ENCODE measurements at places on chromosomes 2 and 18.

- DNase-seq = no peak
These were observed 42.6 kb upstream of the RAPGEF4 start for GRCh38 chr2:172693037-172693436.

- DNase-seq = no peak
These were observed 2.5 kb downstream of the MYCN start for GRCh38 chr2:15942711-15943345.

DNA sequence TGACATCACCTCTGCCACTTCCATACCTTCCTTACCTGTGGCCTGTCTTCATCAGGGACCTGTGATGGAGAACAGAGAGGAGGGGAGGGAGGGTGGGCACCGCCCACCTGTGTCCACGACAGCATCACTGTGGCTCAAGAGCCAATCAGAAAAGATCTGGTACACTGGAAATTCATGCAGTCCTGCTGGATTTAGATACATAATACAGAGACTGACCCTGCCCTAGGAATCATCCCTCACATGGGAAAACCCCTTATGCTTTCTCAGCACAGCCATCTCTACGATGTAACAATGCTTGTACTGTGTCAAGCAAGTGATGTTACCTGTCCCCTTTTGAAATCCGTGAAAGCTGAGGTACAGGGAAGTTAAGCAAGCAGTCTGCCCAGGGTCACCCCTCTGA is 145.6 kb upstream of the EPAS1 start:
- DNase-seq = no peak

DNA sequence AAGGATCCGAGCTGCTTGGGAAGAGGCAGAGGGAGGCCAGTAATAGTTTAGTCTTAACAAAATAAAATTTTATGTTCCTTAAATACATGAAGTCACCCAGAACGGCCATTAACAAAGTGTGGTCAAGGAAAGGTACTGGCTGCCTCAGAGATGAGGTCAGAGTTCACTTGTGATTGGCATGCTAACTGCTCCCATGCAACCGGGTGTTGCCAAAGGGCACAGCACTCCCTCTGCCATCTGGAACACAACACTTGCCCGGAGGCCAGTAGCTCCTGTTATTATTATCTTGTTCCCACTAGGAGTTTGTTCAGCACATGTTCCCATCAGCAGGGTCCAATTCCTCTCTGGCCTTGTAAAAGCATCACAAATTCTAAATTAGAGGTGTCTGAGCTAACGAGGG is 207.0 kb downstream of the CYP26B1 start:
- DNase-seq = no peak

DNA sequence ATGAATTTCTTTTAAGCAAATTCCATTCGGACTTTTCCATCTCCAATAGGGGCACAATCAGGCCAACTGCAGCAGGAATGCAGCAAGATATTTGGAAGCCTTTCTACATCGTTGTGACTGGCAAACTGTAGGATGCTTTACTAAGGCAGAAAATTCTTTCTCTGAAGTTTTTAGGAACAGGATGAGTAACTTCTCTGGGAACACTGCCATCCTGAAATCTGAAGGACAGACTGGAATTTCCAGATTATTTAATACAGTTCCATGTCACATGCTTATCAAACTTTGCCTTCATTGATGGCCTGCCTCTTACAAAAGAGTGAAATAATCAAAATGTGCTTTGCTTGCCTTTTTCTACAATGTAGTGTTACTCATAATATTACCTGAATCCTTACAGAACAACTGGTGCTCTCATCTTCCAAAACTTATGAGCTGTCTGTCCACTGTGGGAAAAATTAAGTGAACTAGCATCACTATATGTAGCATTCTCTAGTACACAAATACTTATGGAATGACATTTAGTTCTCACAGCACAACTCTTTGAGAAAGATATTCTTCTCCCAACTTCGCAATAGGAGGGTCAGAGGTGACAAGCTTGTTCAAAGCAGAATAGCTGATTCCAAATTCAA is 32.0 kb upstream of the MAP2 start:
- no peak for DNase-seq

- DNase-seq = no peak
These were observed 160.2 kb upstream of the SMAD2 start for GRCh38 chr18:48090702-48091101.

GRCh38 chr18:30432349-30432748 is 610.2 kb downstream of the DSC3 start:
- no peak for DNase-seq

GRCh38 chr2:151343073-151343472 is 14.3 kb upstream of the TNFAIP6 start:
- no peak for DNase-seq

DNA sequence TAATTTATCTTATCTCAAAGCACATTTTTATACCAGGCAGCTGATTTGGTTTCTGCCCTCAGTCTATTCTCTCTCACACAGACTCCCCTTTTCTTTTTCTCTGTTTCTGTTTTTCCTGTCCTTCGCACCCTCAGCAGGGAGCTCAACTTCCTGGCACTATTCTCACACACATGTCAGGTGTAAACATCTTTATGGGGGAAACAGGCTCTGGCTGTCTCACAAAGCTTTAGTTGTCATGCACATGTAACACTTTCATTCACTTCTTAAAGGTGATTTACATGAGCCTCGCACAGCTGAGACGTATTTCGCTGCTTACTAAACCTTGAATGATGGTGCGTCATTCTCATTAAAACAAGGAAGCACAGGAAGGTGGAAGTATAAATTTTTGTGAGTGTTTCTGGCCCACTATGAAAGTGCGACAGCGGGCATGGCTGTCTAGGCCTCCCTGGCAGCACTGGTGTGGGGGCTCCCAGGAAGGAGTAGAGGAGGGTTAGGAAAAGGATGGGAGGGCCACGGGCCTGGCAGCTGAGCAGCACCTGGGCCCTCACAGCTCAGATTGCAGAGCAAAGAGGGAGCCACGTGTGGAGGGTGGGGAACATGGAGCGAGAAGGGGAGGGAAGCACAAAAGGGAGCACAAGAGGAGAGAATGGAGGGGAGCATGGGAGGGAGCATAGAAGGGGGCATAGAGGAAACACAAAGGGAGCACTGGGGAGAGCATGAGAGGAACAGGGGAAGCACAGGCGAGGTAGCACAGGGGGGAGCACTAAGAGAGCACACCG is 46.2 kb upstream of the SNTG2 start:
- no peak for DNase-seq

DNA sequence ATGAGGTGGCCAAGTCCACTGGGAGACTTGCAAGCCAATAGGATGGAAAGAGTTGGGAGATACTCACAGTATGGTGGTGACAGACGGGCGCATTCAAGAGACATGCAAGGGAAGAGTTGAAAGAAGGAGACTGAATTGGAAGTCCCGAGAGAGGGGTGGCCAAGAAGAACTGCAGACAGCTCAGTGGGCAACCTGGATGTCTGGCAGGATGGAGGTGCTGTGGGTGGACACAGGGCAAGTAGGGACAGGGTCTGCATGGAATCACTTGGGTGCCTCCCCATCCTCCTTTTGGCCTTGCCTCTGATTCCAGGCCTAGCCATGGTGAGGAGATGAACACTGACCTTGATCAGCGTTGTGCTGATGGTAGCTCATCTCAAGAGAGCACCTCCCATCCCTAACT is 235.7 kb upstream of the COPS8 start:
- DNase-seq = no peak

GRCh38 chr2:67984600-67984999 is 78.2 kb downstream of the C1D start:
- DNase-seq = no peak

- DNase-seq = no peak
These were observed 20.3 kb downstream of the SALL3 start for GRCh38 chr18:78999939-79000338.

- no peak for DNase-seq
These were observed 20.4 kb downstream of the PKP4 start for GRCh38 chr2:158477202-158477601.

DNA sequence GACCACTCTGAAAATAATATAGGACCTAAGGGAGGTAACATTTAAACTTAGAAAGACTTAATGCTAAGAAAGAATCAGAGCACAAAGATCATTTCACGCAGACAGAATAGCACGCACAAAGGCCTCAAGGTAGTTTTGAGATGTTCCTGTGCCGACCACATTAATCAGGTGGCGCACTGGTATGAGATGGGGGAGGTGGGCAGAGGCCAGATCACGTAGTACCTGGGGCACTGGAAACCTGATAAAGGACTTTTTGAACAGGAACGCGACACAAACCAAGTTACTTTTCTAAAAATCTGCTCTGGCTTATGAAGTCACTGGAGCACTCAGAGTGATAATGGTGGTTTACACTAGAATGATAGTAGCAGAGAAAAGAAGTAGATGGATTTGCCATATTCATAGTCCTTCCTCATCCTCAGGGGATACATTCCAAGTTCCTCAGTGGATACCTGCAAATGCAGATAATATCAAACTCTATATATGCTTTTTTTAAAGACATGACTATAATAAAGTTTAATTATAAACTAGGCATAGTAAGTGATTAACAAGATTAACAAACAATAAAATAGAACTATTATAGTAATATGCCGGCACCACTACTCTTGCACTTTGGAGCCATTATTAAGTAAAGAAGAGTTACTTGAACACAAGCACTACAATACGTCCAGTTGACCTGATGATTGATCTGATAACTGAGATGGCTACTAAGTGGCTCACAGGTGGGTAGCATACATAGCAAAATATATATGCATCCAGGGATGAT is 42.6 kb upstream of the CDCA7 start:
- no peak for DNase-seq

DNA sequence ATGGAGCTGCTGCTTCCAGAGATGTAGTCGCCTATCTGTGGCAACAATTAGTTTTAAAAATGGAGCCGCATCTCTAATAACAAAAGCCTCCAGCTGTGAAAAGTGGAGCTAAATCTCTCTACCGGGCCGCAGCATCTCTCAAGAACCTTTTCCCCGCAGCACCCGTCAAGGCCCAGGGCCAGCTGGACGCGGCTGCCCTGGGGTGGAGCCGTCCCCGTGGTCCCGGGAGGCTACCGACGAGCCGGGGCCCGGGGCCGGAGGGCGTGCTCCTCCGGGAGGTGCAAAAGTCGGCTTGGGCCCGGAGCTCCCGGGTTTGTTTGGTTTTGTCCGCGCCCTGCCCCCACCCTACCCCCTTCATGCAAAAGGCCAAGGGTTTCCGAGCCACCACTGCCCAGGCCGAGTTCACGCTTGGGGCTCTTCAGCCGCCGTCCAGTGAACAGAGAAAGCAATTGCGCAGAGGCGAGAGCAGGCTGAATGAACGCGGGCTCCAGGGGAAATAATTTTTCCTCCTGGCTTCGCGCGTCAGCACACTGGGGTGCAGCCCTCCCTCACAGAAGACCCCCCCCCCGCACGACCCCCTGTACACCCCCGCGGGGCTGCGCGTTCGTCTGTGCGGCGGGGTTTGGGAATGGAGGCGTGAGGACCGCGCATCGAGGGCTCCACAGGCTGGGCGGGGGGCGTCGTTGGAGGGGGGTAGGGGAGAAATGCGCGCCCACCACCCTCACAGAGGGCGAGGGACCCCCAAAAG is 557 bp upstream of the GREB1L start:
- no peak for DNase-seq

DNA sequence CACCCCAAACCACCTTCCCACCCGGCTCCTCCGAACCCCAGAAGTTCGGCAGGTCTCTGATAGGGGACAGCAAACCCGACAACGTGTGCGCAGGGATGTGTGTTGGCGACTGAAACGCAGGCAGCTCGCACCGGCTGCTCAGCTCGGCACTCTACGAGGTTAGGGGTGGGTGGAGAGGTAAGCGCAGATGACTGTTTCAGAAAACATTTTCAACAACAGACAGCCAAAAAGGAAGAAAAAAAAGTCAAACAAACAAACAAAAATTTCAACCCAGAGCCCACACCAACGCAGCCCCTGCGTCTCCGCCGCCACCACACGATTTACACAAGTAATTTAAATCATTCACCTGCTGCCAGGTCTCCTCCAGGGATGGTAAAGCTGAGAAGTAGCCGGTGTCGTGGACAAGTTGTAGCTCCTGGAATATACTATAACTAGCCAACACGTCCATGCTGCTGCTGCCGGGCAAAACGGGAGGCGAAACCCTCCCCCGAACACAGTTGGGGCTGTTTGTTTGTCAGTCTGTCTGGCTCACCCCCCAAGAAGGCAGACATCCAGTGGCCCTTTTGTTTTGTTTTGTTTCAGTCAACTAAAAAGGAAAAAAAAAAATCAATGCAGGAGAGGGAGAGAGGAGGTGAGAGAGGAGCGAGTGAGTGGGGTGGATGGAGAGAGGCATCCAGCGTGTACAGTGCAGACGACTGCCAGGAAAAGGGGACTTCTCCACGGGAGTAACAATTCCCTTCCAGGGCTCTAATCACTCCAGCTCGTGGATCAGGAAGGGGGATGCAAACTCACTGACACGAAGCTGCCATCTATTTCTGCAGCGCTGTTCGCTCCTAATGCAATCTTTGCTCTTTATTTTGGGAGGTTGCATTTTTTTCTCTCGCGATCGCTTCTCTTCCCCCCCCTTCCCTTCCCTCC is at the start of gene KLF7:
Gene KLF7 (minus strand): TSS at position 828 of the 918 bp plus-strand sequence. CDS start 380 bp downstream, at position 448.
- peak; percentile 61 for DNase-seq

- no peak for DNase-seq
These were observed 1.4 kb downstream of the MSH2 start for GRCh38 chr2:47404356-47404755.

DNA sequence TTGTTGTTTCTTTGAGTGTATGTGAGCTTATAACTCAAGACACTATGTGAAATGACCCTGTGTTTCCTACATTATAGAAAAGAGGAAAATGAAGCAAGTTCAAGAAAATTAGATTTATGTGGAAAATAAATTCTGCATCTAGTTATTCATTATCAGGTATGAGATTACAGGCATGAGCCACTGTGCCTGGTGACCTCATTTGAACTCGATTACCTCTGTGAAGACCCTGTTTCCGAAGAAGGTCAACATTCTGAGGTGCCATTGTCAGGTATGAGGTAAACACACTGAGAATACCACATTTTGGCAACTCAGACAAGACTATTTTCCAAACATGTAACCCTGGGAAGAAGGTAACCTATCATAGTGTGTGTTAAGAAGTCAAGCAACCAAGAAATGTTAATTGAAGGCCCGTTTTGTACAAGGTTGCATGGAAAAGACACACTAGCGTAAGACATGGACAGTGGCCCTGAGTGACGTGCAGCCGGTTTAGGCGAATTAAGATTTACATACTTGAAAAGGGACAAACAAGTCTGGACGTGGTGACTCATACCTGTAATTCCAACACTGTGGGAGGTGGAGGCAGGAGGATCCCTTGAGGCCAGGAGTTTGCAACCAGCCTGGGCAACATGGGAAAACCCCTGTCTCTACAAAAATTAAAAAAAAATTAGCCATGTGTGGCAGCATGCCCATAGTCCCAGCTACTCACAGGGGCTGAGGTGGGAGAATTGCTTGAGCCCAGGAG is 186.6 kb downstream of the NEDD4L start:
- DNase-seq = no peak

DNA sequence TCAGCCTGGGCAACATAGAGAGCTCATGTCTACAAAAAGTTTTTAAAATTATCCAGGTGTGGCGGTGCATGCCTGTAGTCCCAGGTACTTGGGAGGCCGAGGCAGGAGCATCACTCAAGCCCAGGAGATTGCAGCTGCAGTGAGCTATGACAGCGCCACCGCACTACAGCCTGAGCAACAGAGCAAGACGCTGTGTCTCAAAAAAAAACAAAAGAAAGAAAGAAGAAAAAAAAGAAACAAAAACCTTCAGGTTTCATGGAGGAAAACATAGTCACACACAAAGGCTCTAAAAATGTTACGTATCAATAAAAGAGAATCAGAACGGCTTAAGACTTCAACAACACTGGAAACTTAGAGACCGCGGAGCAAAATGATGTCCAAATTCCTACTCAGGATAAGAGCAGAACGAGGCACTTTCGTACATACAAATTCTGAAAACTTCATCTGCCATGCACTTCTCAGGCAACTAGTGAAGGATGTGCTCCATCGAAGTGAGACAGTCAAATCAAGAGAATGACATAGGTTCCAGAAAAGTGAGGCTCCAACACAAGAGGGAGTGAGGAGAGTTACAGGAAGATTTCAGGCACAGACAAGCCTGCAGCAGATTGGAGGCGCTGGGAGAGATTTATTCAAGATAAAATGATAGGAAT is 4.4 kb downstream of the HDLBP start:
- no peak for DNase-seq

All from activated CD4-positive, alpha-beta T cell treated with anti-CD3 and anti-CD28 coated beads, Interleukin-2, amount 50 U/mL, for 1 hour (primary cell).